ENCODE measurements at places on chromosomes 5 and 9.

- no peak for DNase-seq
Measured at GRCh38 chr9:89454498-89455355, 43.2 kb downstream of the SEMA4D start.

GRCh38 chr9:116868201-116868600, 181.1 kb downstream of the TRIM32 start:
- DNase-seq = no peak

DNA sequence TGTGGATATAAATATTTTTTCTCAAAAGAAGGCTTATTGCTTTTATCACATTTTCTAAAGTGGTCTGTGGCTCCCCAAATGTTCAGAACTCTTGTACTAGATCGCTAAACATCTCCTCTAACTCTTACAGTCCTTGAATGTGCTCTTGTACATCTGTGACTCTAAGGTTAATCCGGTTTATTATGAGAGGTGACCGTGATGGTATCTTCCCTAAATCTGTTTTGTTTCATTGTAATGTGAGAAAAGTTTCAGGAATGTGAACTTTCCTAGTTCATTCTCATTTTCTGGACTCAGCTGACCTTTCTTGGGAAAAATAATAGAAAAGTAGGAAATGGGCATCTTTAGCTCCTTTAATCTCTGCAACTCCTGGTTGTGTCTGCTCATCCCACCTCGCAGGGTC, 94.5 kb upstream of the CD180 start:
- DNase-seq = no peak

DNA sequence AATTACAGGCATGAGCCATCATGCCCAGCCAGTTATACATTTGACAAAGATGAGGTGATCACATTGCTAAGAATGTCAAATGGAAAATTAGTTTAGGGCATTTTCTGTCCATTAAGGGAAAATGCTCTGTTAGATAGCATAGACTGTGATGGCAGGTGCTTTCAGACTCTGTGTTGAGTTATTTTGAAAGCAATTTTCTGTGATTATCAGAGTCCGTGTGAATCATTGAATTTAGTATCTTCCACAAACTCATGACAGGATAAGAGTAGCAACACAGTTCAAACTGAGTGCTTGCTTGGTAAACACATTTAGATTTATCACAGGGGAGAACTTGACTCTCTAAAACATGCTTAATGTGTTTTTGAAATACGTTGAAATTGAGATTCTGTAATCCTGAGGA, 69.0 kb downstream of the GAPVD1 start:
- no peak for DNase-seq

GRCh38 chr5:131230406-131230805, 33.4 kb upstream of the CDC42SE2 start:
- no peak for DNase-seq

DNA sequence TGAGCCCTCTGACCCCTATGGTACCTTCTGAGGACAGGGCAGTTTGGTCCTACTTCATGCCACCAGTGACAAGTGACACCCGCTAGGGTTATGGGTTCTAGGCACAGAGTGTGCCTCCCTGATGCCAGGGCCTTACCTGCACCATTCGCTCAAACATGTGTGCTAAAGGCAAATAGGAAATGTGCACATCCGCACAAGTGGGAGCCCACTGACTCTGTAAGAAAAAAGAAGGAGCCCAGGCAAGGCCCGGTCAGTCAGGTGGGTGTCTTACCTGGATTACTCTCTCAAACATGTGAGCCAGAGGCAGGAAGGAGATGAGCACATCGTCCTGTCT, 29.1 kb upstream of the MEIKIN start:
- DNase-seq = no peak

GRCh38 chr5:181190711-181191525, 14.1 kb downstream of the TRIM7 start:
- no peak for DNase-seq

DNA sequence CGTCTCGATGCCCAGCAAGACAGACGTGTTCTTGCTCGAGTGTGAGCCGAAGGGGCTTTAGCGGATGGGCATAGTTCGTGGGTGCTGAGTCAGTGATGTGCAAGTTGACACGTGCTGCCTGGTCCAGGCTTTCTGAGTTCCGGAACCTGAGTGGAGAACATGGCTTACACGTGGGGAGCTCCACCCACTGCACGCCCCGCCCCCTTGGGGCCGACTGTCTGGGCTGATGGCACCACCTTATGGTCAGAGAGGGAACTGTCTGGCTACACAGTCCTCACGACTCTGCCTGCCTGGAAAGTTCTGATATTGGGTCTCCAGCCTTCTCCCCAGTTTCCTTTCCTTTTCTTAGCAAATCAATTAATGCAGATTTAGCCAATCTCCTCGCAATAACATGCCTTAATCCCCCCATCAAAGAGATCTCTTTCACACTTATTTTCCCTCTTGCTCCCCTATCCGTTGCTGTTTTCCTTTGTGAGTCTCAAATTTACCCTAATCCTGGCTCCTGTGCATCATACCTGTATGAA, 3.8 kb upstream of the STC2 start:
- DNase-seq = peak; percentile 19

- peak; percentile 31 for DNase-seq
Measured at GRCh38 chr9:124130277-124131075, 118.9 kb downstream of the LHX2 start.
